ENCODE measurements at places on chromosomes 16 and 17. TPM values are rescaled to one million over a fixed set of nuclear protein-coding genes. Genes with fewer than 3 reads are reported as not detected.
A peak's percentile ranks its signal among the peaks of the same experiment; 100 is the strongest.

GRCh38 chr17:50187394-50187725 is 14.1 kb downstream of the COL1A1 start:
- DNase-seq, result no peak

The KRT36 gene
- total RNA-seq, result not detected

DNA sequence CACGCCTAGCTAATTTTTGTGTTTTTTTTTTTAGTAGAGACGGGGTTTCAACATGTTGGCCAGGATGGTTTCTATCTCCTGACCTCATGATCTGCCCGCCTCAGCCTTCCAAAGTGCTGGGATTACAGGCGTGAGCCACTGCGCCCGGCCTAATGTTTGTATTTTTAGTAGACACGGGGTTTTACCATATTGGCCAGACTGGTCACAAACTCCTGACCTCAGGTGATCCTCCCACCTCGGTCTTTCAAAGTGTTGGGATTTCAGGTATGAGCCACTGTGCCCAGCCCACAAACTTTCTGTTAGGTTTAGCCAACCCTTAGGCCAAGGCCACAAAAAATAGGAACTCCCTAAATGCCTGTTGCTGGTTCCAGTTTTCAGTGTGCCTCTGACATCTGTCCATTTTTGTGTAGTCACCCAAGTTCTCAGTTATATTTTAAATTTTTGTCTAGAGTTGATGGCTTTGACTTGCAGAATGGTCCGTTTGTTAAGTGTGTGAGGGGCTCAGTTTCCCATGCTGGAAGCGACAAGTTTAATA is 12.7 kb downstream of the CCL16 start:
- no peak for DNase-seq

The NTN3 gene
- not detected for total RNA-seq

DNA sequence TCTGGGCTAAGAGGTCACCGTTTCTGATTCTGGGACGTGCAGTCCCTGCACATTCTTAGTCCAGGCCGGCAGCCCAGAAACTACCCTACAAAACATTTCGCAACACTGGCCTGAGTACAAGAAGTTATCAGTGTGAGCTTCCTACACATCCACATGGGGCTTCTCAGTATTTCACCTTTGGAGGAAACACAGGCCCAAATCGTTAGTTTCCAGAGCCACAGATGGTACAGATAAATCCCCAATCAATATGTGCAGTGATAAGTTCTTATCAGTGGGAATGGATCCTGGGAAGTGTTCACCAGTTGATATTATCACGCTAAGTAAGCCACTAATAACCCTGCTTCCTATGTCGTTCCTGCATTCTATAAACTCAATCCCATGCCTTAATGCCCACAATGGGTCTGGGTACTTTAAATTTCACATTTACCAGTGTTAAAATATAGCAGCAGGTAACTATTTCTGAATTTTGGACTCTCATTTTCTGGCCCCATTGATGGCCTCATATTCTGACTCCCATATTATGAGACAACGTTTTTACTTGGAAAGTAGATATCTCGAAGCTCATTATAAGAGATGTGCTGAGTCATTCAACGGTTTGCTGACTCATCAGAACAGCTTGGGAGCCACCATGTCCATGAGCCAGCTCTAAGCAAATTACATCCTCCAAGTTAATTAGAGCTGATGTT is 370.2 kb upstream of the MAF start:
- DNase-seq, result peak; percentile 30

DNA sequence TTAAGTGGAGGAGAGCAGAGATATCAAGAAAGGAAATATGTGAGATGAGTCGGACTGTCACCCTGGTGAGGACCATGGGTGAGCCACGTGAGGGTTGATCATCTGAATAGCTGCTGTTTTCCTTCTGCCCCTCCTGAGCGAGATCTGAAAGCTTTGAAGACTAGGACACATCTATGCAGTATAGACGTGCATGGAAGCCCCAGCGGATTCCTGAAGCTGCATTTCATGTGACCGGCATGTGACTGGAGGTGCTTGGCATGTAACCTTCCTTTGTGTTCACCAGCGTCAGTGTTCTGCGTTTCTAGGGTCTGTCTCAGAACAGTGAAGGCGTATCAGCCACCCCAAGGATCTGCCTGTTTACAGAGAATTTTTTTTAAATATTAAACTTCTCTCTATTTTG is 75.1 kb downstream of the MSI2 start:
- DNase-seq, result no peak

DNA sequence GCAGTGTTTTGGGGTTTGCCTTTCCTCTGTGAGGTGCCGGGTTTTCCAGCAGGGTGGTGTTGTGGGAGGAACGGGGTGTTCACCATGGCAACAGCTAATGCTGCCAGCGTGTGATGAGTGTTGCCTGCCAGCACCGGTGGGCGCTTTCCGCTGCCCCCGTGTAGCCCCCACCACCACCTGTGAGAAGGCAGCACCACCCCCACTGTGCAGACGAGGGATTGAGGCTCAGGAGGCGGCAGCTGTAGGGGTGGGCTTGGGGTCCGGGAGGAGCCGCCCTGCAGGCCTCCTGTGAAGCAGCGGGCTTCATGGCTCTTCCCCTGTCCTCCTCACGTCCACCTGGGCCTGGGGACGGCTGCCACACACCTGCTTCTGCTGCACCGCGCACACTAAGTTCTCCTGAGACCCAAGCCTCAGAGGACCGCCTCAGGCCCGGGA is 5.2 kb downstream of the RAB40C start:
- DNase-seq, result no peak

The DOK4 gene
- 3.7 TPM for total RNA-seq

The ALDOC gene
- total RNA-seq, result 2.4 TPM

Data from Daoy (cell line).